ENCODE measurements at places on chromosomes 1 and 21. TPM values are rescaled to one million over a fixed set of nuclear protein-coding genes. Genes with fewer than 3 reads are reported as not detected.

Gene MTARC2
- total RNA-seq: not detected

Gene CD2
- 303 TPM for total RNA-seq

DNA sequence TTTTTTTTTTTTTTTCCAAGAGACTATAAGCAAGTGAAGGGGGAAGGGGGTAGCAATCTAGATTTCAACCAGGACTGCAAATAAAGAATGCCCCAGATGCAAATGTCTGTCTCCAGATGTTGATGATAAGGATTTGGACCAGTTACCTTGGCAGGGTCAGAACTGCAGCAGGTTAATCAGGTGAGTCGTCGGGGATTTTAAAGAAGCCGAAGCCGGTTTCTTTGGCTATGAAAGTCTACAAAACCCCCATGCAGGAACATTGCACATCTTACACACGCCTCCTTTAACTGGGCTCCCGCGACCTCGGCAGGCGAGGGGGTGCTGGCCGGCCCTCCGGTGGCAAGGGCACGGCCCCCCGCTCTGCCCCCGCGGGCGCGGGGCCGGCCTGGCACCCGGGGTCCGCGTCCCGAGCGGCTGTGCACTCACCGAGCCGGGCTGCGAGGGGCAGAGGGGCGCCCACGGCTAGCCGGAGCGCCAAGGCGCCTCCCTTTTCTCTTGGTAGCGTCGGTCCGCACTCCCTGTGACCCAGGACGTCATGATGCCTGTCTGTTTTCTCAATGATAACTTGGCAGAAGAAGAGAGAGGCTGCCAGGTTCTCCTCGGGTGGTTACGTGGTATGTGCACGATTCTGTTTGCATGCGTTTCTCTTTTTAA is 366.3 kb upstream of the ESRRG start:
- no peak for ATAC-seq

- ATAC-seq: no peak
Measured at GRCh38 chr1:168035345-168035744, 98.5 kb upstream of the MPC2 start.

Gene LDLRAD1
- not detected for total RNA-seq

- ATAC-seq: peak; percentile 84
Measured at GRCh38 chr1:244341455-244342450, 110.0 kb downstream of the ADSS2 start.

DNA sequence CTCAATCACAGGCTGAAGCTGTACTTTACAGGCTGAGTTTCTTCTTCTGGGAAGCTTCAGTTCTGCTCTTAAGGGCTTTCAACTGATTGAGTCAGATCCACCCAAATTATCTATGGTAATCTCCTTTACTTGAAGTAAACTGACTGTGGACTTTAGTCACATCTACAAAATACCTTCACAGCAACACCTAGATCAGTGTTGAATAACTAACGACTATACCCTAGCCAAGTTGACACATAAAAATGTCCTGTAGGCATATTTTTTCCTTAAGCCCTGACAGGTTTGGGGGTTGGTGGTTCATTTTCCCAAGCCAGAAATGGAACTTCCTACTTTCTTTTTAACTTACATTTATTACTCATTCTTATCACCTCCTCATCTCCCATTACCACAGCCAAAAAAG is 42.9 kb upstream of the PRKACB start:
- no peak for ATAC-seq

Gene AJAP1
- not detected for total RNA-seq

Gene PERM1
- not detected for total RNA-seq

Gene RNF186
- total RNA-seq: not detected

DNA sequence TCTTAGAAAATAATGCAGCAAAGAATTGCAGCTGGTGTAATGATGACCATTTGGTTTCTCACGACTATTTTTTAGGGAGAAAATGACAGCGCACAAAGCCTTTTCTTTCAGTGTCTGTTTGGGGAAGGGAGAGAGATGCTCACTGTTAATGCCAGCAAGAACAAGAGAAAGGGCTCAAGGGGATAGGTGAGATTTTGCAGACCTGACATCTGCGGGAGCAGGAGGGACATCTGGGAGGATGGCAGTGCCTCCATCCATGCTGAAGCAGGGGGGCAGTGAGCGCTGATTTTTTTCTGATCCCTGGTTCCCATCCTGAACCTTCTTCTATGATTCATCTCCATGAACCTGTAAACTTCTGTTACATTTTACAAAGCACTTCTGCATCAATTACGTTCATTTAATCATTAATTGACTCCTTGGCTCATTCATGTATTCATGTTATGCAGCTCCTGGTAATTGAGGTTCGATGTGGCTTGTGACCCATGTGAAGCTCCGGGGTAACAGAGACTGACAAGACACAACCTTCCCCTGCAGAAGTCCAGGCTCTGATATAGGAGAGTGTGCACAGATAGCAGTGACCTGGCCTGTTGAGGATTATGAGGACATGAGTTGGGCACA is 595.3 kb downstream of the PTPRU start:
- ATAC-seq: no peak

Gene GJA4
- not detected for total RNA-seq

DNA sequence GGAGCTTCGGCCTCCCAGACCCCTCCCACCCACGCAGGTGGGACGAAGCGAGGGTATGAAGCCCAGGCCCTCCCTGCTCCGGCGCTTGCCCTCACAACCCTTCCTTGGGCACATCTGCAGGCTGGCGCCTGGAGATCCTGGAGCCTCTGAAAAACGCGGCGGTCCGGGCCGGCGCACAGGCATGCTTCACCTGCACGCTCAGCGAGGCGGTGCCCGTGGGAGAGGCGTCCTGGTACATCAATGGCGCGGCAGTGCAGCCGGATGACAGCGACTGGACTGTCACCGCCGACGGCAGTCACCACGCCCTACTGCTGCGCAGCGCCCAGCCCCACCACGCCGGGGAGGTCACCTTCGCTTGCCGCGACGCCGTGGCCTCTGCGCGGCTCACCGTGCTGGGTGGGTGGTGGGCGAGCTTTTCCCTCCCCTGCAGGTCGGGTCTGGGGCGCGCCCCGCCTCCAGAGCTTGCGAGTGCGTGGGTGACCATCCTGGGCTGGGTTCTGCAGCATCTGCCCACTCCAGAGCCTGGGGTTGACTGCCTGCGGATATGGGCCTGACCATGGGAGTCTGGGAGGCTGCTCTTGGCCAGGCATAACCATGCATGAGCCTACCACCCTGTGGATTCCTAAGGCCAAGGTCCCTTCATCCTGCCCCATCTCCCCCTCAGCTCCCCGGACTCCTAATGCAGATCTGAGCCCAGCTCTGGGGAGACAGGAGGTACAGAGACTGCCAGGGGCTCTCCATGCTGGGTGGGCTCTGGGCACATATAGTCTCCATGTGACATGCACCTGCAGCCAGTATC is 89.8 kb downstream of the TRIM11 start:
- ATAC-seq: no peak

Gene LCE1E
- total RNA-seq: not detected

GRCh38 chr1:48793863-48794262 is 17.2 kb upstream of the BEND5 start:
- no peak for ATAC-seq

Gene DNAJC28
- 0.79 TPM for total RNA-seq

DNA sequence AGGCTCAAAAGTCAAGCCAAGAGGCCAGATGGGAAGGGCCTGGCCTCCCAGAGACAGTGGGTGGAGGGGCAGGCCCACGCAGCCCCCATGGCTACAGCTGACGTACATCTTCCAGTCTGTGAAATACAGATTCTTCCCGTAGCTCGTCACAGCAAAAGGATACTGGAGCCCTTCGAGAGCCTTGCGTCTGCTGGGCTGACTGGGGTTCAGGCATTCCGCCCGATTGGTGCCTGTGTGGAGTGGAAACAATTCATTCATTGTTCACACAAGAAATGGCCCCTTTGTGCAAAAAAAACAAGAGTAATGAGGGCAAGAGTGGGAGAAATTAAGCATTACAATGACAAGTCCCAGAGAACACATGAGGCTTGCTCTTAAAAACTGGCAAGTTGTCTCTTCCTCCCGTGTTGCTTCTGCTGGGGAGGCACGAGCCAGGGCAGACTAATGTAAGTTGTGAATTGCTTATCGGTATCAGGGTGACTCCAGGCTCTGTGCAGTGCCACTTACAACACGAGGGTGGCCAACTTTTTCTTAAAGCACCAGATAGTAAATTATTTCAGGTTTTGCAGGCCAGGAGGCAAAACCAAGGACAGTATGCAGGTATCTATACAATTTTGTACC is 85.1 kb downstream of the NID1 start:
- no peak for ATAC-seq

- ATAC-seq: no peak
Measured at GRCh38 chr1:201676197-201676596, 137.3 kb downstream of the NAV1 start.

- no peak for ATAC-seq
Measured at GRCh38 chr21:45983981-45984551, 2.5 kb downstream of the COL6A1 start.

Measured in activated T-helper 17 cell treated with anti-CD3 and anti-CD28 coated beads, Interleukin-2, amount 50 U/mL, for 72 hours (primary cell).